Mesothelial cell of epicardium (in vitro differentiated cells): ENCODE measurements at places on chromosomes 5 and 9.

DNA sequence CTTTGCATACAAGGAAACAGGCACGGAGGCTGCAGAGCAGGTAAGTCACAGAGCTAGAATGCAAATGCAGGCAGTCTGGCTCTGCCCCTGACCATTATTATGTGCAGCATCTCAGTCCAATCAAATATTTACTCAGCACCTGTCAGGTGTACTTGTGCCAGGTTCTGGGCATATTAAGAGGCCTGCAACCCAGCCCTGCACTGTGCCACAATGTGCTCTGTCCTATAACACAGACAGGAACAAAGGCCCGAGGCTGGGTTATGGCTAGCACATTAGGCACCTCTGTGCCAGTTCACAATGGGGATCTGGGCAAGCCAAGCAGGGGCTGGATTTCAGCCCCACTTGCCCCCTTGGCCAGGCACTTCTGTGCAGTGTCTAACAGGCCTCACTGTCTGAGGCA lies 14.0 kb downstream of the ARL15 start:
- H3K4me3 ChIP-seq, result no peak overlapping the region
- no peaks in the 10 kb centered on the region for H3K27me3 ChIP-seq
- no peak overlapping the region for H3K27ac ChIP-seq
- DNase-seq, result no peak

GRCh38 chr5:39176759-39177630 lies 42.4 kb downstream of the FYB1 start:
- H3K27ac ChIP-seq, result no peak overlapping the region
- H3K4me3 ChIP-seq, result no peak overlapping the region
- DNase-seq, result no peak
- no peaks in the 10 kb centered on the region for H3K27me3 ChIP-seq
- peaks cover 20% of the 10 kb centered on the region for H3K4me1 ChIP-seq

GRCh38 chr9:80440724-80441123 lies 869.0 kb downstream of the TLE4 start:
- no peak overlapping the region for H3K4me3 ChIP-seq
- H3K4me1 ChIP-seq, result peaks cover 5% of the 10 kb centered on the region
- no peaks in the 10 kb centered on the region for H3K27me3 ChIP-seq
- DNase-seq, result no peak
- no peak overlapping the region for H3K27ac ChIP-seq

- H3K27me3 ChIP-seq, result peaks cover 17% of the 10 kb centered on the region
- no peak for DNase-seq
- H3K36me3 ChIP-seq, result no peaks in the 10 kb centered on the region
- H3K4me3 ChIP-seq, result no peak overlapping the region
Measured at GRCh38 chr5:58753446-58753845, 170.6 kb downstream of the RAB3C start.

DNA sequence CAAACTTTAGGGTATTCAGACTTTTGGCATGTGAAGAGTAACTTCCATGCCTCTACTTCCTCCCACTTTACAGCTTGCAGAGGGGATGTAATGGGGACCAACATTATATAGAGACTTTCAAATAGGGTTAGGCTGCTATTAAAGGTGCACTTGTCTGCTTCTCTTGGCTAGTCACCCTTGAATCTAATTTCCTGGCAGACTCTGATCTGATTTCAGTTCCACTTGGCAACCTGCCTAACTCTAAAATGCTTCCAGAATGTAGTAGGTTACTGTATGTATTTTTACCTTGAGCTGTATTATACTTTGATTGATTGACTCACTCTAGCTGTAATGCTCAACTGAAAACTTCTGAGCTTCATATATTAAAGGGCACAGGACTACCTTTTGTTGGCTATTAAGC lies 693.4 kb downstream of the KCTD16 start:
- H3K4me1 ChIP-seq, result peaks cover 12% of the 10 kb centered on the region
- H3K27me3 ChIP-seq, result no peaks in the 10 kb centered on the region
- H3K36me3 ChIP-seq, result no peaks in the 10 kb centered on the region

- no peak overlapping the region for H3K27ac ChIP-seq
- no peak for DNase-seq
- peaks cover 5% of the 10 kb centered on the region for H3K36me3 ChIP-seq
- no peaks in the 10 kb centered on the region for H3K27me3 ChIP-seq
Measured at GRCh38 chr9:88071331-88071730, 66.9 kb downstream of the SPATA31C2 start.

DNA sequence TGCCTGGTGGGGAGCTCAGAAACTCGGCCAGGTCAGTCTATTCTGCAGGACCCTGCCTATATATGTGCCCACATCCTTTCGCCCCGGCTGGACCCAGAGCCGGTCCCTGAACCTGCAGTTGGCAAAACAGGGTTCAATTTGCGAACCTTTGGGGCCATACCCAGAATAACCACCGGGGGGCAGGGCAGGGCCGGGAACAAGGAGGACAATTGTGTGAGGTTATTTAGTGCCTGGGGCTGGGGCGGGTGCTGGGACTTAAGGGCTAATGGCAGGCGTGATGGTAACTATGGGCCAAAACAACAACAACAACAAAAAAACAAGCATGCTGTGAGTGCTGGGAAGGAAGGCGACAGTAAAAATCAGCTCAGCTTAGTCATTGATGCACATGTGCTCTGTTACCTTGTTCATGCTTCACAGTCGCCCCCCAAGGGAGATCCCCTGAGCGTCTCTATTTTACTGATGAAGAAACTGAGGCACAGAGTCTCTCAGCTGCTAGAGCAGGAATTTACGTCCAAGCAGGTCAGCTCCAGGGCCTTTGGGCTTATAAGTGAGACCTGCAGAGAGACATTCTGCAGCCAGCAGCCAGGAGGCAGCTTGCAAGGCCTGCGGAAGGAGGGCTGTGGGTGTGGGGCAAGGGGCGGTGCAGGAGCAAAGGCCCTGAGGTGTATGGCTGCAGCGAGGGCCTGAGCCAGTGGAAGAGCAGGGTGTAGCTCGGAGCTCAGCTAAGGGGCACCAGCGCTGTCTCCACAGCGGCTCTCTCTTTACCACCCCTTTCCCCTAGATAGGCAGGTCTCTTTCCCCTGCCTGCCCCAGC lies 106.0 kb downstream of the PHF2 start:
- H3K27ac ChIP-seq, result no peak overlapping the region
- H3K36me3 ChIP-seq, result peaks cover 9% of the 10 kb centered on the region
- DNase-seq, result peak; percentile 32
- H3K4me3 ChIP-seq, result no peak overlapping the region
- no peaks in the 10 kb centered on the region for H3K4me1 ChIP-seq

DNA sequence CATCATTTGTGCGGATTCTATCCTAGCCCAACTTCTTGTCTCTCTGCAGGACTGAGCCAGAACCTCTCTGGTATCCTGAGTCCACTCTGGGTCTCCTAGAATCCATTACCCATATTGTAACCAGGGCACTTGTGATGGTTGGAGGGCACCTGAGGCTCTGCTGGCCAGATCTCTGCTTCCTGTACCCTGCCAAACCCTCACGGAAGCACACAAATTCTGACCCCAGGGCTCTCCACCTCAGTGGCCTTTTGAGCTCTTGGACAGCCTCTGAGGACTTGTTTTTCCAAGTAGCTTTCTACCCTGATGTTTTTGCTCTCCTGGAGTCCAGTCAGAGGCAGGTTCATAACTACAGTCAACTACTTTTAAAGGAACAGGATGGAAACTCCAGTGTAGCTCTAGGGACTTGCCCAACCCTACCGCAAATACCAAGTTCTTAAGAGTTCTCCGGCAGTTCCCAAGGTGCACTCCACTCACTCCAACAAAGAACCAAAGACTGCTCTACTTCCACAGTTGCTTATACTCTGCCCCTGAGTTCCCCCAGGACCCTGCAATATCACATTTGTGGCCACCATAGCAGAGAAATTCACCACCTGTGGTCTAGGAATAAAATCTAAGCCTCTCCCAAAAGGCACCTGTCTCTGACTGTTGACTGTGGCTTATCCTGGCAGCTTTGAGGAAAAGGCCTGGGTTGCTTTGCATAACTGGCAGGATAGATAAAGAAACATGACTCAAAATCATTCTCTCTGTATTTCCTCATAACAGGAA lies 9.6 kb downstream of the PIP5K1B start:
- no peaks in the 10 kb centered on the region for H3K36me3 ChIP-seq
- no peak overlapping the region for H3K27ac ChIP-seq
- no peak overlapping the region for H3K4me3 ChIP-seq
- H3K4me1 ChIP-seq, result no peaks in the 10 kb centered on the region
- H3K27me3 ChIP-seq, result peaks cover 57% of the 10 kb centered on the region

DNA sequence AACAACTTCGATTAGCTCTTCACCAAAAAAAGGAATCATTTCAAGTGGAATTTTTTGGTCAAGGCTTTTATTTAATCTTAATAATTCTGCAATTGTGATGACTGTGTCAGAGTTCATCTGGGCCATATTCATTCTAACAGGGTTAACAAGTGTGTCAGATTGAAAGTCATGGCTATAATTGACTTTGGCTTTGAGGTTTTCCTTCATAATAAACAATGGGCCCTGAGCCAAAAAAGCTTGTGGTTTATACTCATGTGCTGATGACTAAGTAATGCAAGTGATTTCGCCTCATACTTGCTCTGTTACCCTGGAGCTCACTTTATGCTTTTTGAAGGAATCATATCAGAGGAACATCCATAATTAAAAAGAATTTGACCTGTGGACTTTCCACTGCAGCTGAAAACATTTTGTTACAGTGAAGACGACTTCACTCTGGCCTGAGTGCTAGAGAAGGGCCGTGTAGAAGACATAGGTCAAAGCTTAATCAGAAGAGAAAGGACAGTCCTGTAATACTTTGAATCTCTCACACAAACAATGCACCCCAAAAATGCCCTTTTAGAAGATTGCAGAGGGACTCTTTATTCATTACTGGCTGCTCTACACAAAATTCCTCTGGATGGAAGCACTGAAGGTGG lies 101.7 kb downstream of the GDNF start:
- H3K4me1 ChIP-seq, result peaks cover 16% of the 10 kb centered on the region
- H3K4me3 ChIP-seq, result no peak overlapping the region
- DNase-seq, result no peak

DNA sequence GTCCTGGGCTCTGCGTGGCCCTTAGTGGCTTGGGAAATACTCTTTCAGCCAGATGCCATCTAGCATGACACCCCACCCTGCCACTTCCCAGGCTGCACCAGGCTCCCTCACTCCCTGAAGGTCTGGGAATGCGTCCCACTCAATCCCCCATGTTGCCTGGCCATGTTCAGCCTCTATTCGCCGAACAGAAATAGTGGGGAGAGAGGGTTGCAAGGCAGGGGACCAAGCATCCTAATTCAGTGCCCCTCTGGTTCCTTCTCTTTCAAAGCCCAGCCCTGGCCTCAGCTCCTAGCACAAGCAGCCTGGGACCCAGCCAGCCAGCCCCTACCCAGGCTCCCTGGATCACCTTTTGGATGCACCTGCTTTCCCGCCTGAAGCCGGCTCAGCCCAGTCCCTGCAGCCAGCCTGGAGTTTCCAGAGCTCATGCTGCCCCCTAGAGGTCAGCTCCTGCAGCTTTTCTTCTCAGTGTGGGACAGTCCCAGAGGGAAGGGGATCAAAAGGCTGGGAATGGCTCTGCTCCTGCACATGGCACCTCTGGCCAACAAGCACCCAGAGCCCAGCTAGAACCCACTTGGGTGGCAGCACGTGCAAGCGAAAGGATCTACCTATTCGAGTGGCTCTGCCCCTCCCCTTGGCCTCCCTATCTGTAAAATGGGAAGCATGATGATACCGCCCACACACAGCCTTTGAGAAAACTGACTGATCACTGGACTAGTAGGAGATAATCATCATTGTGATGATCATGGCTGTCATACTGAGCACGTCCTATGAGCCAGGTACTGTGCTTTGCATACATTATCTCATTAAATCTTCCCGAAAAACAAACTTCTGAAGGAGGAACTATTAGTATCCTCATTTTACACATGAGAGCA lies 48.7 kb upstream of the C5orf58 start:
- no peaks in the 10 kb centered on the region for H3K36me3 ChIP-seq
- H3K4me3 ChIP-seq, result no peak overlapping the region
- H3K27ac ChIP-seq, result no peak overlapping the region
- DNase-seq, result peak; percentile 75
- no peaks in the 10 kb centered on the region for H3K4me1 ChIP-seq
- no peaks in the 10 kb centered on the region for H3K27me3 ChIP-seq

GRCh38 chr5:149496166-149496565 lies 55.1 kb downstream of the CSNK1A1 start:
- no peak for DNase-seq
- no peaks in the 10 kb centered on the region for H3K27me3 ChIP-seq
- peak overlapping the region; percentile 30 for H3K27ac ChIP-seq
- no peak overlapping the region for H3K4me3 ChIP-seq
- H3K36me3 ChIP-seq, result peaks cover 25% of the 10 kb centered on the region
- H3K4me1 ChIP-seq, result peaks cover 9% of the 10 kb centered on the region

DNA sequence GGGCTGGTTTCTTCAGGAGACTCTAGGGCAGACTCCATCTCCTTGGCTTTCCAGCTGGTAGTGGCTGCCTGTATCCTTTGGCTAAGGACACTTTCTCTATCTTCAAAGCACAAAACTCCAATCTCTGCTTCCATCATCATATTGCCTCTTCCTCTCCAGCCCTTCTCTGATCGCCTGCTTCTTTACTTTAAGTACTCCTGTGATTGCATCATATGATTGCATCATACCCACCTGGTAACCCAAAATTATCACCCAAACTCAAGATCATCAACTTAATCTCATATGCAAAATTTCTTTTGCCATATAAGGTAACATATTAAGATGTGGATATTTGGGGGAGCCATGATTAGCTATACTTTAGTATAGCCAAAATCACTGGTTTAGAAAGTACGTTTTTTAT lies 1092.6 kb upstream of the CDH6 start:
- H3K27me3 ChIP-seq, result no peaks in the 10 kb centered on the region
- no peak for DNase-seq
- peaks cover 9% of the 10 kb centered on the region for H3K4me1 ChIP-seq
- H3K36me3 ChIP-seq, result no peaks in the 10 kb centered on the region

DNA sequence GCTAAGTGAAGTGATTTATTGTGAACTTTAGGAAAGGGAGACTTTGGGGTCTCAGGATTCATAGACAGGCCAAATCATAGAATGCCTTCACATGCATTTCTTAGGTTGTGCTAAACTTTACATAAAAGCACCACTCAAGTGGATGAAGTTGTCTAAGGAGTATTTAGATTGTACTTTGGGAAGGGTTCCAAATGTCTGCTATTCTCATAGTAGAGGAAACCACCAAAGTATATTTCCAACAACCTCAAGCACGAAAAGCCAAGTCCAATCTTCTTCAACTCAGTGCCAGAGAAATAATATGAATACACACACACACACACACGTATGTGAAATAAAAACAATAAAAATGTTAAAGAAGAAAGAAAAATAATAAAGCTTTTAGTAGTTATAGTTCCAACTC lies 41.8 kb downstream of the ENC1 start:
- no peak overlapping the region for H3K4me3 ChIP-seq
- H3K36me3 ChIP-seq, result peaks cover 2% of the 10 kb centered on the region
- H3K27ac ChIP-seq, result peak overlapping the region; percentile 11
- H3K27me3 ChIP-seq, result no peaks in the 10 kb centered on the region
- DNase-seq, result no peak
- H3K4me1 ChIP-seq, result peaks cover 42% of the 10 kb centered on the region

- no peak overlapping the region for H3K27ac ChIP-seq
- H3K4me3 ChIP-seq, result no peak overlapping the region
- H3K27me3 ChIP-seq, result no peaks in the 10 kb centered on the region
- peaks cover 8% of the 10 kb centered on the region for H3K4me1 ChIP-seq
Measured at GRCh38 chr5:93384026-93384425, 197.0 kb downstream of the NR2F1-AS1 start.
